GM03348 (cell line): ENCODE measurements at places on chromosomes 13 and 19.

DNA sequence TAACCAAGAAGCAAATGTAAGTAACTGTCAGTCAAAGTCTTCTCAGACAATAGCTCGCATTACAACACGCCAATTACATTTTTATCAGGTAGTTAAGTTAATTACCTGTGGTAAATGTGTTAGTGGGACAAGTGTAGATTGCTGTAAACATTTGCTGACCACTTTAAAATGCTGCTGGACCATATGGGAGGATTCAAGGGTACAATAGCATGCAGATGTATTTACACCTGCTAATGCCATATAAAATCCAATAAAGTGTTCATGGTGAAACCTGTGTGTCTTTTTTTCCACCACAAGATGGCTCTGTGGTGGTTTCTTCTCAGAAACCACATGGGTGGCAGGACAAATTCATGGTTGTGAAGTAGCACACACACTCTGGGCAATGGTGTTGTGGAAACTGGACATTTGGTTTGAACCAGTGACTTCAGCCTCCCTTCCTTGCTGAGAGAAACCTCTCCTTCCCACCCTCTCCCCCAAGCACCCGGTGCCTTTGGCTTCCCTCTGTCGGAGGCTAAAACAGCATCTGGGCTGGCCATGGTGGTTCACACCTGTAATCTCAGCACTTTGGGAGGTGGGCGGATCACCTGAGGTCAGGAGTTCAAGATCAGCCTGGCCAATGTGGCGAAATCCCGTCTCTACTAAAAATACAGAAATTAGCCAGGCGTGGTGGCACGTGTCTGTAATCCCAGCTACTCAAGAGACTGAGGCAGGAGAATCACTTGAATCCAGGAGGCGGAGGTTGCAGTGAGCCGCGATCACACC lies 18.1 kb upstream of the GTF3A start:
- peak; percentile 66 for DNase-seq

DNA sequence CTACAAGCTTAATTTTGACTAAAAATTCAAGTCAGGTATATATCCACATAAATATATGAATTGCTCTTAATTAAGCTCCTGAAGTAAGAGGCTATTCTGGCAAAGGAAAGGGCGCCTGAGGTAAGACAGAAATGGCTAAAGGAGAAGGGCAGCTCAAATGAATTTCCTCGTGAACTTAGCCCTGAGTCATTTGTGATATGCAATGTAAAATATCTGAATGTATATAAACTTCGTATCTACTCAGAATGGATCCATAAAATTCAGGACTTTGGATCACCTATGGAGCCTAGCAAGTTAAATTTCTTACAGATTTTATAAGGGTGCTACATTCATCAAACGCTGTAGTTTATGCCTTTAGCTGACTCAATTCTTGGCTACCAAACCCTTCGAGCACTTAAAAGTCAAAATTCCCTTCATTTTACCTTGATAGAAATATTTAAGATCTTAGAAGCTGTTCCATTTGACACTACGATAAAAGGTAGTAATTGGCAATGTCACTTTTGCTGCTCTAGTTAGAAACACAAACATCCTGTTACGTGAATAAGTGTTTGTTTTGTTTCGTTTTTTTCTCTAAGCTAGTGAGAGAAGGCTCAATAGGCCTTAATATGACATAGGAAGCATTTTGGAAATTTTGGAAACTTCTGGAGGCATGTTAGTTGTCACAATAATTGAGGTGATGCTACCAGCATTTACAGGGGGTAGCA lies 69.2 kb downstream of the DIAPH3 start:
- DNase-seq = no peak

DNA sequence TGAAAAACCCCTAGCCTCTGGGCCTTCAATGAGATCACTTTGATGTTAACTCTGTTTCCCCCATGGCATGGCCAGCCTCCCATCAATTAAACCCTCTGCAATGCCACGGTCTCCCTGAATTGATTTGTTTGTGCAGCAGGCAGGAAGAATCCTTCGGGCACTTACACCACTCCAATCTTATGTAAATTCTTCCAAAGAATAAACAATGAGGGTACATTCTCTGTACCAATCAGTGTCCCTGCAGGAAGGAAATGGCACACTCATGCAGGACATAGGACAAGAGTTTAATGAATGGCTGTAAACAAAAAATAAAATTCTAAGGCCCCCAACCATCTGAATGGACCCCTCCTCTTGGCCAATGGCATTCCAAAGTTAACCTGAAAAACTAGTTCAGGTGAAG lies 22.2 kb downstream of the SCGB2B2 start:
- no peak for DNase-seq

GRCh38 chr13:50521831-50522149 lies 321.7 kb downstream of the DLEU7 start:
- peak; percentile 25 for DNase-seq

DNA sequence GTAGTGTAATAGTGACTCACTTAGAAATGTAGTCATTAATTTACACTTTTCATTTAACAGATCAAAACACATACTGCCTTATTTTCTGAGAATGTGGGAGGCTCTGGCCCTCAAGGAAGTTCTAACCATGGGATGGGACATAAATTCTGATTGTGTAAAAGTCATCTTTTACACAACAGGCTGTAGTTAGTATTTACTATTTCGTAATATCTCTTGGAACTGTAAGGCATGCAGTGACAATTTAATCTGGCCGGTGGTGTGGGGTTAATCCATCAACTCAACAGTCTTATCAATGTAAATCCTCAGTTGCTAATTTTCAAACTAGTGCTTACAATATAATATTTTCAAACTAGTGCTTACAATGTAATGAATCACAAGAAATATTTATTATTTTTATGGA lies 1599.2 kb downstream of the EFNB2 start:
- no peak for DNase-seq

DNA sequence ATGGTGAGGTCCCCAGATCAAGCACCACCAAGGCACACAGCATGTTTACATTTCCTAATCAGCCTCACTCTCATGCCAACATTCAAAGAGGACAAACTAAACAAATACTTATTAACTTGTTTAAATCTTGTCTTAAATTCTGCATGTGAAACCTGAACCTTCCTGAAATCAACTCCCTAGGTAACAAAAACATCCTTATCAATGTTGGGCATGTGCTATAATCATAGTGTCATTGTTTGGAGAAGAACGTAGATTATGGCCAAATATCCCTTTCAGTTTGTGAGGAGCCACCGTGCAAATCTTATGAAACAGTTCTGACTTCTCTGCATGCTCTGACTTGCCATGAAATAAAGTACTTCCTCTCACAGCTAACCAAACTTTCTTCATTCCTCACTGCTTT lies 123.8 kb downstream of the NDFIP2 start:
- no peak for DNase-seq

GRCh38 chr13:79775830-79776229 lies 294.9 kb downstream of the NDFIP2 start:
- DNase-seq = peak; percentile 56

- DNase-seq = no peak
Measured at GRCh38 chr19:8413629-8413995, 507 bp downstream of the MARCHF2 start.

DNA sequence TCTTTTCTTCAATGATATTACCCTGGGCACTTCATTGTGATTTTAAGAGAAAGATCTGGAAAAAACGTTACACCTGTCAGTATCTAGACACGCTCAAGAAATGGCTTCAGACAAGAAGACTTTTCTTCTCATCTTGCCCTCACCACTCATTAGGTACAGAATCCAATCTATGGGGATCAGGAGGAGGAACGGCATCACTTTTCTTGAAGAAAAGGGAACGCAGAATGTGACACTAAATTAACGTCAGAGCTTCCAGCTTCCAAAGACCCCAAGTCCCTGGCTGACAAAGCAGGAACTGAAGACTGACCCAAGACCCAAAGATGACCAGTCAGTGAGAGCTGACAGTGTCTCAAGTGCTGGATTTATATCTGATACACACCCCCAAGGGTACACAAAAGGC lies 48.2 kb downstream of the BRD4 start:
- no peak for DNase-seq

DNA sequence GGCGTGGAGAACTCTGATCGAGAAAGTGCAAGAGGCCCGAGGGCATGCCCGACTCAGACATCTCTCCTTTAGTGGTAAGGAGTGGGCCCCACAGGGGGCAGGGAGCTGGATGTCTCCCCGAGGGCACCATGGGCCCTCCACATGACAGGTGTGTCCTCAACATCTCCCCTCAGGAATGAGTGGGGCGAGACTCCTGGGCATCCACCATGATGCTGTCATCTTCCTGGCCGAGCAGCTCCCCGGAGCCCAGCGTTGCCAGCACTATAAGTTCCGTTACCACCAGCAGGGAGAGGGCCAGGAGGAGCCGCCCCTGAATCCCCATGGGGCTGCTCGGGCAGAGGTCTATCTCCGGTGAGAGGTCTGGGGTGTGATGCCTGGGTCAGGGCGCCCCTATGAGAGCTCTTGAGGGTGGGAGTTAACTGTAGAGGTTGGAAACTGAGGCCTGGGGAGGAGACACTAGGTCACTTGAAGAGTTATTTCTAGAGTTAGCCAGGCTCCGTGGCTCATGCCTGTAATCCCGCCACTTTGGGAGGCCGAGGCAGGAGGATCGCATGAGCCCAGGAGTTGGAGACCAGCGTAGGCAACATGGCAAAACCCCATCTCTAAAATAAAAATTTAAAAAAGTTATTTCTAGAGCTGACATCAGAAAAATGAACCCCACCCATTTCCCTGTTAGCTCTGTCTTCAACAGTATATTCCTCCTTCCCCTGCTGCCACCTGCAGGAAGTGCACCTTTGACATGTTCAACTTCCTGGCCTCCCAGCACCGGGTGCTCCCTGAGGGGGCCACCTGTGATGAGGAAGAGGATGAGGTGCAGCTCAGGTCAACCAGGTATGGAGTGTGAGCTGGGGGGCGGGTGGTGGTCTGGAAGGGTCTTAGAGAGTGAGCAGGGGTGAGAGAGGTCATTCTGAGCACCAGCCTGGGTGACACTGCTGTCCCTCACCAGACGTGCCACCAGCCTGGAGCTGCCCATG lies 5.1 kb downstream of the IGFLR1 start:
- DNase-seq = no peak

GRCh38 chr13:95756072-95756471 lies 79.1 kb downstream of the DNAJC3 start:
- DNase-seq = no peak

DNA sequence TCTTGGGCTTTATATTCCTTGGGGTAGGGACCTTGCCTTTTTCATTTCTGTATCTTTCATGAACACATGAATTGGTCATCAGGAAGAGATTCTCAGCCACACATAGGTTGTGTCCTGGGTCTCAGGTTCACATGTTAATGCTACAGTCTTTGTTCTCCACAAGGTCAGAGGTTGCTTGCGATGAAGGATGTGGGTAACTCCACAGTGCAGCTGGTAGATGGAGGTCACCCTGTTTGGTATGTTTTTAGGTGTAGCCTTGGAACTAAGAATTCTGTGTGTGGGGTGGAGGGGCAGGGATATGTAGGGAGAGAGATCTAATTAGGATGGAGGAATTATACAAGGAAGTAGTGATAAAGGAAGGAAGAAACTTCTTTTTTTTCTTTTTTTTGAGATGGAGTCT lies 23.2 kb downstream of the CEACAM1 start:
- no peak for DNase-seq

GRCh38 chr13:54029226-54029625 lies 1000.6 kb downstream of the OLFM4 start:
- no peak for DNase-seq

GRCh38 chr13:67410645-67411044 lies 180.5 kb upstream of the PCDH9 start:
- DNase-seq = no peak

GRCh38 chr13:73516731-73517130 lies 457.9 kb downstream of the KLF5 start:
- DNase-seq = no peak

- no peak for DNase-seq
Measured at GRCh38 chr13:102091231-102091630, 310.6 kb downstream of the FGF14 start.

- DNase-seq = no peak
Measured at GRCh38 chr13:94327318-94327717, 152.2 kb downstream of the DCT start.

DNA sequence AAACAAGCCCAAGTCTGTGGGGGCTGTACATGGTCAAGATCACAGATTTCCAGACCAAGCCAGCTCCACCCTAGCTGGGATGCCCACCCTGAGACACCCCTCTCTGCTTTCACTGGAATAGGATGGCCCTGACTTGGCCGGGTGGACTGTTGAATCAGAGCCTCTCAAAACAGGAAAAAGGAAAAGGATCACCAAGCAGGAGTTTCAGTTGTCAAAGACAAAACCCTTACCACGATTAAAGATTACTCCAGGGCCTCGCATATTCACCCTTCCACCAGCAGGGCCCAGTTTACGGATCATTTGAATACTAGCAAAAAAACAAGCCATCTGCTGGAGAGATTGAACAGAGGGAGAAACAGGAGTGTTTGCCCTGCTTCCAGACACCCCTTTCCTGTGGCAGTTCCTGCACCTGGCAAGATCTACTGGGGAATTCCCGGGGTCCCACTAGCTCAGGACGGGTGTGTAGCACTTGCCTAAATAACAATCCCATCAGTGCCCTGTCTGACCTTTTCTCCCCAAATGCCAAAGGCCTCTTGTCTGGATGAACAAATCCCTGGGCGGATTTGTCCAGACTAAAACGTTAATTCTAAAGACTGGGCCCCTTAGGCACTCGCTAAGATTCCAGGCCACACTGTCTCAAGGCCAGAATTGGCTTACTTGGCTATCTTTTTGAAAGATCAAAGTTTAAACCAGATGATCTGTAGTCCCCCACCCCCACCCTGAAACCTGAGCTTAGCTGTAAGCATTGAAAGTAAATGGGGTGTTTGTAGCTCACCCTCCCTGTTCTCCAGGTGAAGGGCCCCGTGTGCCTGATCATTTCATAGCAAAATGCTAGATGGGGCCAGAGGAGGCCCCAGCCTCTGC lies 38.4 kb downstream of the ACTN4 start:
- peak; percentile 44 for DNase-seq

GRCh38 chr13:72620874-72621273 lies 106.6 kb downstream of the MZT1 start:
- no peak for DNase-seq

DNA sequence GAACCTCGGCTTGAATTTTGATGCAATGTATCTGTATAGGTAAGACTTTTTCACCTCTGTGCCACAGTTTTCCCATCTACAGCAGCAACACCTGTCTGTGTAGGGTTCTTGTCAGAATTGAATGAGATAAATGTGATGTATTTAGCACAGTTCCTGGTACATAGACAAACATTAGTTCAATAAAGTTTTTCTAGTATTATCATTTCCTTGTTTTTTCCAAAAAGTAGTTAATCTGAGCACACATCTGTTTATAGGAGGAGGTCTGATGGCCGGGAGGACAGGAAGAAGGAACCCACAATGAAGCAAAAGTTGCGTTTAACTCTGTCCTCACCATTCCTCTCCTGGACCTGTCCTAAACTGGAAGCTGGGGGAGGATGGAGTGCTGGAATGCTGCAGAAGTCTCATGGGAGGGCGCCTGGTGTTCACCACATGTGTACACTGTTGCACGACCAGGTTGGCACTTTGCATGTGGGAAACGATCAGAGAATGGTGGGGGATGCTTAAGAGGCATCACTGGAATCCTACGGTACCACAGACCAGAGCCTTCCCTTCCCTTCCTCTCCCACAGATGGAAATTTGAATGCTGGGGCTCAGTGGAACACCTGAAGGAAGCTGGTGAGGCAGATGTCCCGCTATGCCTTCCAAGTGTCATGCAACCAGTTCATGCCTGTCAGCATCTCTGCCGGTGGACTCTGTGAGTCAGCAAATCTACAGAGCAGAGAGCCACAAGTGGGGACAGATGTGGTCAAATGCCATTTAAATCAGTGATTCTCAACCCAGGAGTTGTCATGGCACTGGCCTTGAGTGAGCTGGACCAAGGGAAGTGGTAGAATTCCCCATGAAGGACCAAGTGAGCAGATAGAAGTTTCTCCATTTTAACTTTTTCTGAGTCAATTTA lies 315.6 kb downstream of the DLEU7 start:
- no peak for DNase-seq
